ENCODE measurements at places on chromosomes 12 and 14. TPM values are rescaled to one million over a fixed set of nuclear protein-coding genes. Genes with fewer than 3 reads are reported as not detected.

DNA sequence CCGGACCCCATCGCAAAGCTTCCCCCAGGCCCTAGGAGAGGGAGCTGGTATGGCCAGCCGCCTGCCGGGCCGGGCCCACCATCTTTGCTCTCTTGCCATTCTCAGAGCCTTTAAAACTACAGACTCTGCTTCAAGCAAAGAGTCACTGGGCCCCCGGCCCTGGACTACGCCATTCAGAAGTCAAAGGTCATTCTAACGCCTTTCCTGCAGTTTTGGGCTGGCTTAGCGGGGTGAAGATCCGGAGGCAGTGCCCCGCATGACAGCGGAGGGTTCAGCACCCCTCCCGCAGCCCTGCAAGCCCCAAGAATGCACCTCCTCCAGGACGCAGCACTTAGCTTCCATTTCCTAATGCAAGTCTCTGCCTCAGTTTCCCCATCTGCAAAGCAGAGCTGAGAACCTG, 38.3 kb upstream of the MEG3 start:
- H3K4me3 ChIP-seq: no peak overlapping the region
- DNase-seq: no peak
- H3K27ac ChIP-seq: no peak overlapping the region
- H3K4me1 ChIP-seq: peaks cover 38% of the 10 kb centered on the region

GRCh38 chr12:71029302-71029701, 108.8 kb upstream of the PTPRR start:
- H3K27me3 ChIP-seq: no peaks in the 10 kb centered on the region
- no peak overlapping the region for H3K4me3 ChIP-seq

- no peaks in the 10 kb centered on the region for H3K27me3 ChIP-seq
- no peak overlapping the region for H3K27ac ChIP-seq
- no peaks in the 10 kb centered on the region for H3K4me1 ChIP-seq
- H3K36me3 ChIP-seq: no peaks in the 10 kb centered on the region
- DNase-seq: no peak
Measured at GRCh38 chr14:65422088-65422834, 9.7 kb downstream of the FUT8 start.

DNA sequence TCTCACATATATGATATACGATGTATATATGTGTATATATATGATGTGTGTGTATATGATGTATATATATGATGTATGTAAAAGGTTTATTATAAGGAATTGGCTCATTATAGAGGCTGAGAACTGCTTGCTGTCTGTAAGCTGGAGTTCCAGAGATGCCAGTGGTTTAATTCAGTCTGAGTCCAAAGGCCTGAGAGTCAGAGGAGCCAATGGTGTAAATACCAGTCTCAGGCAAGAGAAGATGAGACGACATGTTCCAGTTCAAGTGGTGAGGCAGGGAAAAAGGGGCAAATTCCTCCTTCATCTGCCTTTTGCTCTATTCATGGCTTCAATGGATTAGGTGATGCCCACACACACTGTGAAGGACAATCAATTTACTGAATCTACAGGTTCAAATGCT, 17.1 kb upstream of the STYK1 start:
- H3K36me3 ChIP-seq: no peaks in the 10 kb centered on the region
- no peaks in the 10 kb centered on the region for H3K27me3 ChIP-seq

The PRB2 gene
- not detected for total RNA-seq

Data from spinal cord (tissue), 10 donors.